Thoracic aorta (tissue), 2 donors: ENCODE measurements at places on chromosomes 5 and 9. TPM values are rescaled to one million over a fixed set of nuclear protein-coding genes. Genes with fewer than 3 reads are reported as not detected.

DNA sequence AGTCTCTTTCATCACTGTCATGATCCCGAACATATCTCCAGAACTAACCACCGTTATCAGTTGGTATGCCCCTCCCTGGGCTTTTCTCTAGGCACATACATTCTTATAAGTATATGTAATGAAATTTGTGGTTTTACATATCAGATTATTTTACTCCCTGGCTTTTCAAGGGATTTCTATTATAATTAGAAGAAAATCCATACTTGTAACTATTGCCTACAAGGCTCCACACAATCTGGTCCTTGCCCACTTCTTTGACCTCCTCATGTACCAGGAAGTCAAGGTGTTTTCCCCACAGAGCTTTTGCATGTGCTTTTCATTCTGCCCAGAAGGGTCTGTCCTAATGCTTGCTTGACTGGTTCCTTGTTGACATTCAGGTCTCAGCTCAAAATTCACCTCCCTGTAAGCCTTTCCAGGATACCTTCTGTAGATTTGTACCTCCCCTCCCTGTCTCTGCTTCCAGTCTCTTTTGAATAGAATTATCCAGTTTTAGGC lies 33.6 kb upstream of the HSD17B4 start:
- DNase-seq: no peak

DNA sequence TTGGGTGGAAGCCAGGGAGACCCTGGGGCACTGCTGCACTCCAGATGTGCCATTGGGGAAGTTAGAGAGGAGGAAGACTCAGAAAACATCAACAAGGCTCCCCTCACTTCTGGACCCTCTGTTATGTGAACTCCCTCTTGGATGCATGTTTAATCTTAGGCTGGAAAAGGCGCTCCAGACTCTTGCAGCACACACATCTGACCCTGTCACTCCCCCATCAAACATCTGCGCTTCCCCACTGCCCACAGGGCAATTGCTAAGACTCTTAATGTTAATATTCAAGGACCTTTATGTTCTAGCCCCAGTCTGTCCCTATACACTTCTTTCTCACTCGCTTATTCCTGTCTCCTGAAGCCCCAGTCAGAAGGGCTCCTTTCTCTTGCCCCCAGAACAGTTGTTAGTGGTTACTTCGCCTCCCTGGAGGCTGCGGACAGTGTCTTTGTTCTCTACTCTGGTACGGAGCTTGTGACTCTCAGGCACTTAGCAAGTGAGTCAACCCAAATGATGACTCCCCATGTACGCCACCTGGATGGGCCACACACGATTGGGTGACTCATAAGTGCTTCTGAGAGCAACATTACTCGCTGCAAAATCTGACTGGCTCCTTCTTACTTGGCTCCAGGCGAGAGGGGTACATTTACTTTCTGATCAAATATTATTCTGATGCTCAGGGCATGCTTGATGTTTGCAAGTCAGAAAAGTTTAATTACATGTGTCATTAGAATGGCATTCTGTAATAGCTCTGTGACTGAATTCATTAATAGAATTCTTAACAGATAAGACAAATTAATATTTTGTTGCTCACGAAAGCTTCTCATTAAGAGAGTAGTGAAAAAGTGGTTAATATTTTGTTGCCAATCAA lies 193.6 kb downstream of the HSPA4 start:
- DNase-seq: no peak

GRCh38 chr5:97000391-97000790 lies 64.5 kb downstream of the LNPEP start:
- DNase-seq: no peak

- no peak for DNase-seq
Measured at GRCh38 chr5:142233083-142234032, 91.5 kb downstream of the SPRY4 start.

DNA sequence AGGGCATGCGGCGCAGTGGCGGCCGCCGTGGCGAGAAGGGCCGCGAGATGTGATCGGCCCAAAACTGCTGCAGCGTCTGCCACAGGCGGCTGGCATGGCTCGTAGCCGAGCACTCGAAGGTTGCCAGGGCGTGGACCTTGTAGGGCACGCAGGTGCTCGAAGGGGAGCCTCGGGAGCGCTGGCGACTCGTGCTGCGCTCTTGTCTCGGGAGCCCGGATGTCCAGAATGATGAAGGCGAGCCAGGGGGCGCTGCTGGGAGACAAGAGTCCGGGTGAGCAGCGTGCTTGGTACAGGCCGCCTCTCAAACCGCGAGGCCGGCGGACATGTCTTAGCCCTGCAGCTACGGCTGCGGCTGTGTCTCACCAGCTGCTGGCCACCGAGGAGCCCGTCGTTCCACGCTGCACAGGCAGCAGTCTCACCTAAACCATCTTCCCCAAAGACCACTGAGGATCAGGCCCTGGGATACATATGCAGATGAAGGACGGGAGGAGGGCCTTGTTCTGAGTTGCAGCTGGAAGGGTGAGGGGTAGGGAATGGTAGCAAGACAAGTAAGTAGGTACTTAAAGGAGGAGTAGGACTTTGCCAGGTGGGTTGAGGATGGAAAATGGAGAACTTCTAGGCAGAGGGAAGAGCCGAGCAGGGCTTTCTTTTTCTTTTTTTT lies 1.7 kb downstream of the CBY3 start:
- DNase-seq: peak; percentile 19

GRCh38 chr9:109422641-109423040 lies 75.5 kb downstream of the PTPN3 start:
- no peak for DNase-seq

GRCh38 chr9:109206670-109207069 lies 39.6 kb upstream of the FRRS1L start:
- no peak for DNase-seq

DNA sequence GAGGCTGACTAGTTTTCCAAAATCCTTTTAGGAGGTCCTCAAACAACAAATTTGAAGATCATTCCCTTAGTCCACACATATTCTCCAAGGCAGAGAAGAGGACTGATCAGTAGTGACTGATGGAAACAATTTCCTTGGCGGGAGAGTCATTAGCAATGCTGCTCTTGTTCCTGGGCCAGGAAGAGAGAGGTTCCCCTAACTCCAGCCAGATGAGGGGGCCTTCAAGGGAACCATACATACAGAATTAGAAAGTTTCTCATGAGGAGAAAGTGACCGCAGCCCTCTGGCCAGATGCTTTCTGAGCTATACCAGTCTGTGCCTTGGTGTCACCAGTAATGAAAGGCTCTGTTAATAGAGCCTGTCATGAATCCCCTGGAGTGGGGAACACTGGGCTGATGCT lies 539.4 kb downstream of the BNC2 start:
- no peak for DNase-seq

DNA sequence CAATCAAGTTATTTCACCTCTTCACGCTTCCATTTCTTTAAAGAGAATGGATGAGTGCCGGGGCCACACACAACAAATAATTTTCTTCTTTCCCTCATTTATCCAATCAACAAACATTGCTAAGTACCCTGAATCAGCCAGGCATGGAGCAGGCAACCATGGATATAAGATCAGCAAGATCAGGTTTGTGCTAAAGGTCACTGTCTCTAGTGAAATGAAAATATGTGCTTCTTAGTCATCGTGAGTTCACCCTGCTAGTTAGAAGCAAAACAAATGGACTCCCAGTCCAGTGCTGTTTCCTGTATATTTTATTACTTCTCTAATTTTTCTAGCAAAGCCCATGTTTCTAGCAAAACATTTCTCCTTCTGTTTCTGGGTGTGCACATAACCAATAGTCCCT lies 629.2 kb downstream of the BNC2 start:
- DNase-seq: no peak

DNA sequence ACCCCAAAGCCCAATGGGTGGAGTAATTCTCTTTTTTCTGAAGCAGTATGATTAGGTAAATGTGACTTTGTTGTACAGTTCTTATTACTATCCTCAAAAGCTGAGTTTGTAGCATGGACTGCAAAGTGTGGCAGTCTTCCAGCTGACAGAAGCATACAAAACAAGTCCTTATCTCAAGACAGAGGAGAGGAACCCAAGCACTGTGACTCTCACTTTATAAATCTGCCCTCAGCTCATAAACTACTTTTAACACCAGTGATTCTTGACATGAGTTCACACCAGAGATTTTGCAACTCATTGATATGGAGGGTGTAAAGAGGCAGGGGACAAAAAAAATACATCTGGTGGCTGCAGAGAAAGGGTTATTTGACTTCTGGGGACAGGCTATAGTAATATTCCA lies 251.6 kb downstream of the NTRK2 start:
- DNase-seq: no peak

DNA sequence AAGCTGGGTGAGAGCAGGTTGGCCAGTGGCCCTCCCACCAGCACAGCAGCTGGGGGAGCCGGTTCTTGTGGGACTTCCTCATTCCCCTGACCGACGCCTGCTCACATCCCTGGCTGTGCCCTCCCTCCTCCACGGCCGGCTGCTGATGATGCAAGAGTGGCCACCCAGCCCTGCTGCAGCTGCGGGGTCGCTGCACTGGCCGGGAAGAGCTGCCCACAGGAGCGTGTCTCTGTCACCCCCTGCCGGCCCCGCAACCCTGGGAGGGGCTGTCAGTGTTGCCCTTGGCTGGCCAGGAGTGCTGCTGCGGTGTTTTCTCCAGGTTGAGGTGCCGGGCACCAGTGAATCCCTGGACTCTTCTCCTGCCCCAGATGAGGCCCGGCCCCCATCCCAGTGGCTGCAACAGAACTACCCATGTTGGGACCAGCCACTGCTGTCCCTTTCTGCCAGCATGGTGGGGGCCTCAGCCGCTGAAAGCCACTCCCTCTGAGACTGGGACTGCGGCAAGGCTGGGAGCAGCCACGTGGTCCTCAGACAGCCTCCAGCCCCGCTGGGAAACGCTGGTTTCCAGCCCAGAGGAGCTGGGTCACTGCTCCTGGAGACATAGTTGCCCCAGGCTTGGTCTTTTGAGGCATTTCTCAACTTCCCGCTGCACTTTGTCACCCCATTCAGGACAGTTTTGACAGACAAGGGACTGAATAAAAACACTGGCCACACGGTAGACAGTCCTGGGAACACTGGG lies 739 bp downstream of the CARD9 start:
- no peak for DNase-seq

DNA sequence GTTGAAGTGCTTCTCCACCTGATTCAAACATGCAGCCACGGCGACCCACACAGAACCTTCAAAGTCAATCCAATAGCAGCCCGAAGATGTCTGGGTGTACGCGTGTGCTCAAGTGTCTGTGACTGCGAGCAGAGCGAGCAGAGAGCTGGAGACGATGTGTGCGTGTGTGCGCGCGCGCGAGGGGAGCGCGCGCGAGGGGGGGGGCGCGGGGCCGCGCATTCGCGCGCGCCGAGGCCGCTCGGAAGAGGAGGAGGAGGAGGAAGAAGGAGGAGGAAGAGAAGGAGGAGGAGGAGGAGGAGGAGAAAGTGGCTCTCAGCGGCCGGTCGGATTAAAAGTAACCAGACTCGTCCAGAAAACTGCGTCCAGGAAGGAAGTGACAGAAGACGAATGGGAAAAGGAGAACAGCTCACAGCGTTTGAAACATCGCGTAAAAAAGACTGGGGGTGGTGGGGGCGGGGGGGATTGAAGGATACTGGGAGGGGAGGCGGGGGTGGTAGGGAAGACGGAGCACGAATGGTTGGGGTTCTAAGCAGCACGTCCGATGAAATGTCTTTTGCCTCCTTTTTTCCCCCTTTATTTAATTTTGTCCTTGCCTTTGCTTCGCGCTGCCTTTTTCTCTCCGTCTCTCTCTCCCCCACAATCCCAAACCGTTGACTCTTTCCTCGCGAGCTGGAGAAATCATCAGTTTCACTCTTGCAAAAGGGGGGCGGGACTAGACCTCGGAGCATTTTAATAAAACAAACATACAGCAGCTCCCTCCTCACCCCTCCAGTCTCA lies at the start of gene MEF2C:
Gene MEF2C, minus strand, starts transcription at position 126 of the 777 bp plus-strand sequence. CDS start 59,396 bp downstream, outside the sequence.
- peak; percentile 37 for DNase-seq

GRCh38 chr9:124060844-124061605 lies 49.5 kb downstream of the LHX2 start:
- DNase-seq: no peak

GRCh38 chr9:127340721-127341120 lies 56.2 kb upstream of the SLC2A8 start:
- no peak for DNase-seq

- no peak for DNase-seq
Measured at GRCh38 chr9:108413809-108414208, 442.0 kb downstream of the ACTL7B start.

- no peak for DNase-seq
Measured at GRCh38 chr9:99850736-99851499, 29.2 kb downstream of the NR4A3 start.

Gene PKD2L2
- total RNA-seq: not detected

Gene IL9
- total RNA-seq: not detected

Gene FAM221B
- total RNA-seq: not detected

Gene SPINK7
- total RNA-seq: not detected

Gene SPATA31A3
- not detected for total RNA-seq

Gene ANKDD1B
- not detected for total RNA-seq

Gene CORO2A
- 1.2 TPM for total RNA-seq

Gene OR1L1
- total RNA-seq: not detected
